Activated CD4-positive, alpha-beta T cell treated with anti-CD3 and anti-CD28 coated beads, Interleukin-2, amount 10 ng/mL, durations not matched to agents 7 days and 5 days (primary cell): ENCODE measurements at places on chromosomes 2 and 18. TPM values are rescaled to one million over a fixed set of nuclear protein-coding genes. Genes with fewer than 3 reads are reported as not detected.

GRCh38 chr2:71256421-71256820 is 29.5 kb upstream of the PAIP2B start:
- no peaks in the 10 kb centered on the region for H3K36me3 ChIP-seq
- DNase-seq = no peak
- no peak overlapping the region for H3K4me3 ChIP-seq
- peaks cover 29% of the 10 kb centered on the region for H3K27me3 ChIP-seq

GRCh38 chr2:38390947-38391346 is 13.9 kb upstream of the ATL2 start:
- peaks cover 43% of the 10 kb centered on the region for H3K4me1 ChIP-seq
- no peak overlapping the region for H3K27ac ChIP-seq
- no peak for DNase-seq
- H3K27me3 ChIP-seq = peaks cover 2% of the 10 kb centered on the region
- no peak overlapping the region for H3K4me3 ChIP-seq
- peaks cover 6% of the 10 kb centered on the region for H3K36me3 ChIP-seq

DNA sequence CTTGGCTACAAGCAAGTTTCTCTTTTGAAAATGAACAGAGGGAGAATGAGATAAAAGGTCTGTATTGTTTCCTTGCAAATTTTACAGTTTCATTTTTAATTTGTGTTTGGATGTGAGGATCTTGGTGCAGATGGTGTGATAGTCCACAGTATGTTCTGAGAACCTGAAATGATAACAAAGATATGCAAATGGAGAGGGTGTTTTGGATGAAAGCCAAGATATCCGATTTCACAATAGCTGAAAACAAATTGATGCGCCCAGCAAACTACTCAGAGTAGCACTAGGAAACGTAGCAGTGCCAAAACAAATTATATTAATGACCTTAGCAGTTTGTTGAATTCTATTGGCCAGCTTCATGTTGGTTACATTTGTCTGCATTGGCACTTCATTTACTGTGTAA is 683.5 kb downstream of the TMEM182 start:
- no peaks in the 10 kb centered on the region for H3K36me3 ChIP-seq
- DNase-seq = no peak
- H3K27ac ChIP-seq = no peak overlapping the region
- no peak overlapping the region for H3K4me3 ChIP-seq

DNA sequence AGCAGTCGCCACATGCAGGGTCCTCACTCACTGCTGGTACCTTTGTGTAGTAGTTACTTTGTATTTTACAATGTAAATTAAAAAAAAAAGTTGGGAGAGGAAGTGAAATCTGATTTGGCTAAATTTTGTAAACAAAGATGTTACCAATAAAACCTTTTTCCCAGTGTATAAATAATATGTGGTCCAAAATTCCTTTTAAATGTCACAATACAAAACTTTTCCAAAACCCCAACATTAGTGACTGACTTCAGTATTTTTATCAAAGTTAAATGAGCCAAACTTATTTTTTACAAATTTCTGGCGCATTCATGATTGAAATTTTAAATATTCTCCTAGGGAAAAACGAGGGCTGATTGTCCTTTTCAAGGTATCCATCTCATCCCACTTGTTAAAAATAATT is 239.9 kb downstream of the AGAP1 start:
- DNase-seq = no peak
- H3K27ac ChIP-seq = no peak overlapping the region
- H3K4me1 ChIP-seq = no peaks in the 10 kb centered on the region
- H3K36me3 ChIP-seq = no peaks in the 10 kb centered on the region

DNA sequence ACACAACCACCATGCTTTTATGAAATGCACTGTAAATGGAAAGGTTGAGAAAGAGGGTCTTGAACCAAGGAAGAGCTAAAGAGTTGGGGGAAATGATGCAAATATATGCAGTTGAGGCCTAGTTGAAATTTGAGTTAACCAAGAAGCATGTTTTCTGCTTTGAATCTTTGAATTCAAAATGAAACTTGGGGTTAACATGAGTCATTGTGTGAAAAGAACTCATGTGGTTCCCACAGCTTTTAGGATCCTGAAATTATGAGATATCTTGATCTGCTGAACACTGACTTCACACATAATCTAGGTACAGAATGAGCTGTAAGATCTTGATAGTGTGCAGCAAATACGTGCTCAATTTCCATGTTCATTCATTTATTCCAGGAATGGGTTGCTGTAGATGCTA is 422.9 kb upstream of the TRIB2 start:
- H3K36me3 ChIP-seq = peaks cover 41% of the 10 kb centered on the region
- H3K4me3 ChIP-seq = no peak overlapping the region
- H3K27me3 ChIP-seq = peaks cover 16% of the 10 kb centered on the region
- DNase-seq = peak; percentile 26

GRCh38 chr18:8800445-8800844 is 95.1 kb downstream of the MTCL1 start:
- H3K27ac ChIP-seq = no peak overlapping the region
- H3K36me3 ChIP-seq = no peaks in the 10 kb centered on the region
- no peak for DNase-seq

DNA sequence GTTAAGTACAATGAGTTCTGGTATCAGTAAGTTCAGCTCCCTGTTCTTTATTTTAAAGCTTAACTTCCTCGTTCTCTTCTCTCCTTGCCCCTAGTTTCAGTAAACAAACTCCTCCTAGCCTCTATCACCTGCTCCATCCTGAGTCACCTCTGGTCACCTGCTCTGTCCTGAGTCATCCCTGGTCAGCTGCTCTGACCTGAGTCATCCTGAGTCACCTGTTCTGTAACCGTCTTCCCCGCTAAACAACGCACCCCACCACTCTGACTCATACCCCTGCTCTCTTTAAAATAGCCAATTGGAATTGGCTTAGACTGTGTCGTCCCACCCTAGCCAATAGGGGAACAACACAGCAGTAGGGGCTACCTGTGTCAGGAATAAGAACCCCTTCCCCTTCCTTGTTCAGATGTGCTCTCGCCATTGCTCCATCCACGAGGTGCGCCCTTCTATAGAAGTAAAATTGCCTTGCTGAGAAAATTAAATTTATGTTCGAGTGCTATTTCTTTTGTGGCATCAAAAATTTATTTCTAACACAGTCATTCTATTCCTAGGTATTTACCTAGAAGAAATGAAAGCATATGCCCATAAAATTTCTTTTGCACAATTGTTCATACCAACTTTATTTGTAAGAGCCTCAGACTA is 24.9 kb upstream of the RMND5A start:
- H3K27me3 ChIP-seq = no peaks in the 10 kb centered on the region
- DNase-seq = no peak
- peaks cover 4% of the 10 kb centered on the region for H3K36me3 ChIP-seq

DNA sequence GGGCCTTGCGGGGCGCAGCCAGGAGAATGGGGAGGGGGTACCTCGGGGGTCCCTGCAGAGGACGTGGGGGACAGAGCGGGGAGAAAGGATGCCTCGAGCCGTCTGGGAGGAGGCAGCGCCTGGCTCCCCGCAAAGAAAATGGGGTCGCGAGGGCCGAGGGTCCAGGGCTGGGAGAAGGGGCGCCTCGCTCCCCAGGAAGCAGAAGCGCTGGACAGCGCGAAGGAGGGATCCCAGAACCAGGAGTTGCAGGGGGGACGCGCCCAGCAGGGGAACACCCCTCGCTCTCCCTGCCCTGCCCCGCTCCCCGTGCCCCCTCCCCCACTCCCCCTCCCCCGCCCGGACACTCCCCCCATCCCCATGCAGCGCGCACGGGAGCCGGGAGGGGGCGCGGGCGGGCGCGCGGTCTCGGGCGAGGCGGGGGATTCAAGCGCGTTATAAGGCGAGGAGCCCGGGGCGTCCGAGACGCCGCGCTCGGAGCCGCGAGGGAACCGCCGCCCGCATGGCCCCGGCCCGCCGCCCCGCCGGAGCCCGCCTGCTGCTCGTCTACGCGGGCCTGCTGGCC is at the start of gene ERFE:
Gene ERFE, plus strand, starts transcription at position 462 of the 562 bp plus-strand sequence. Its CDS starts 38 bp downstream, at position 500.
- no peaks in the 10 kb centered on the region for H3K36me3 ChIP-seq
- H3K27ac ChIP-seq = peak within 1 kb of the TSS; percentile 46
- H3K27me3 ChIP-seq = peaks cover 20% of the 10 kb centered on the region
- peaks cover 6% of the 10 kb centered on the region for H3K4me1 ChIP-seq
- peak; percentile 47 for DNase-seq

DNA sequence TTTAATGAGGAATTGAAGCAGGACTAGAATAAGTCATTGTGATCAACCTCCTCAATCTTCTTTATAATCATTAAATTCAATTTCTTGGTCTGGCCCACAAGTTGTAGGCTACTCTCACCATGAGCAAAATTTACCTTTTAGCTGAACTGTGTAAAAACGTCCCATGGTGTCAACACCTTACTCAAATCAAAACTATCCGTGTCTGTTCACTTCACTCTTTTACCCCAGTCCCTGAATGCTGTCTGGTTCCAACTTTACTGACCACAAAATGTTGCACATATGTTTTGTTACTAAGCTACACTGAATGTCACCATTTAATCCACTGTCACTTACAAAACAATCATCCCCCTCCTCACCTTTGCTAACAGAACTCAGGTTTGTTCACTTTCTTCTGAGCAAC is 951.6 kb upstream of the SLC39A10 start:
- H3K4me3 ChIP-seq = no peak overlapping the region
- H3K36me3 ChIP-seq = no peaks in the 10 kb centered on the region
- no peak overlapping the region for H3K27ac ChIP-seq
- no peaks in the 10 kb centered on the region for H3K4me1 ChIP-seq

GRCh38 chr2:176187200-176187898 is 1.1 kb upstream of the HOXD1 start:
- peak overlapping the region; percentile 73 for H3K4me3 ChIP-seq
- DNase-seq = no peak
- peaks cover 4% of the 10 kb centered on the region for H3K36me3 ChIP-seq
- H3K27me3 ChIP-seq = peaks cover 77% of the 10 kb centered on the region

DNA sequence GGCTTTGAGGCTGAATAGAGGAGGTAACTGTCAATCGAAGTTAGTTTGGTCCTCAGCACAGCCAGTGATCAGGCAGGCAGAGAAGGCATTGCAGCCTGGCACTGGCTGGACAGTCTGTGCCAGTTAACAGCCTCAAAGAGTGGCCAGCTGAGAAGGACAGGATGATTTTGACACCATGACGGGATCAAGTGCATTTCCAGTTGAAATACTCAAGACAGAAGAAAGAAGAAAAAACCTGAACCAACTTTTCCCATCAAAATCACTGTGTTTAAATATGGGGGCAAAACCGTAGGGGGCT is 96.7 kb upstream of the ZCCHC2 start:
- peaks cover 2% of the 10 kb centered on the region for H3K27me3 ChIP-seq
- H3K4me3 ChIP-seq = no peak overlapping the region
- peaks cover 2% of the 10 kb centered on the region for H3K36me3 ChIP-seq
- H3K4me1 ChIP-seq = peaks cover 39% of the 10 kb centered on the region
- DNase-seq = no peak

DNA sequence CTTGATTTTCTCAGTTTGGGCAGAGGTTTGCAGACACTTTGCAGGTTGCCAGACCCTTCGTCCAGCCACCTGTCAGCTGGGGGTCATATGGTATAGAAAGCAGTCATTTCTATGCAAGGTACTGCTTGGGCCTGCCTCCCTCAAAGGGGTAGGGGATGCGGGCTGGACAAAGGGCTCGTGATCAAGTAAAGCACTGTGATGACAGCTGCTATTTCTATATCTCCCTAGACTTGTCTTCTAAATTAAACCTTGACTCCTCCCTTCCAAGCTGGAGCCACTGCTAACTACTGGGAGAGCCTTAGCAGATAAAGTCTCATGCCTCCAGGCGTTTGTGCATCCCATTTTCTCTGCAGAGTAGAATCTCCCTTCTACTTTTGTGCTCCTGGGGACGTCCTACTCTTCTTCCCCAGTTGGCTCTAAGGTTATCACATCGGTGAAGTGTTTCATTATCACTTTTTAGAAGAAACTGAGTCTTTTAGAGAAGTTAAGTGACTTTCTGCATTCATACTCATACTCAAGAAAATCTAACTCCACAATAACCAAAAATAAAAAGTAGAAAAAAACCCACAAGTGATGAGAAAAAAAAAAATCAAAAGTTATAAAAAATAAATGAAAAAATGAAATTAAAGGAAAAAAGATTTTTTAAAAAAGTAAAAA is 710 bp upstream of the XRCC5 start:
- peaks cover 53% of the 10 kb centered on the region for H3K4me1 ChIP-seq
- peak overlapping the region; percentile 99 for H3K4me3 ChIP-seq
- peaks cover 41% of the 10 kb centered on the region for H3K36me3 ChIP-seq
- DNase-seq = no peak

DNA sequence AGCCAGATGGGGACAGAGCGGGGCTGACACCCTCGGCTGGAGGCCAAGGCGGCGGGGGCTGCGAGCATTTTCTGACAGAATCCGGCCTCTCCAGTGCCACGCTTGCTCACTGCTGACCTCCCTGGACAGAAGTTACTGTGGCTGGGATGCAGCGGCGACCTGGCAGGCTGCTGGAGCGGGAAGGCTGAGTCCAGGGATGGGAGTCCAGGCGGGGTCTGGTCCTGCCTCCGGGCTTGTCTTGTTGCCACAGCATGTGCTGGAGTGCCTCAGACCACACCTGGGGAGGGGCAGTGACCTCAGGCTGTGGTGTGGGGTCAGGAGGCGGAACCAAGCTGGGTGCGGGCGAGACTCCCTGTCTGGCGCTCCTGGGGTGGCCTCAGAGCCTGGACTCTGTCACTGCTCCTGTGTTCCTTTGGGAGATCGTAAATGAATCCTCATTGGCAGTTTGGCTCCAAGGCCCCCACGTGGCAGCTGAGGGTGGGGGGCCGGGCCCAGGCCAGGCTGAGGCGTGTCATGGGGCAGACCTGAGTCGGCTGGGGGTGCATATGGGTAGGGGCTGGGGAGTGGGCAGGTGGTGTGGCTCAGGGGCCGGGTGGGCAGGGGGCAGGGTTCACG is 5.5 kb downstream of the BOK start:
- no peak overlapping the region for H3K27ac ChIP-seq
- peaks cover 11% of the 10 kb centered on the region for H3K27me3 ChIP-seq
- no peak overlapping the region for H3K4me3 ChIP-seq
- no peaks in the 10 kb centered on the region for H3K36me3 ChIP-seq

- no peak overlapping the region for H3K4me3 ChIP-seq
- no peaks in the 10 kb centered on the region for H3K4me1 ChIP-seq
- H3K36me3 ChIP-seq = no peaks in the 10 kb centered on the region
- DNase-seq = no peak
- no peaks in the 10 kb centered on the region for H3K27me3 ChIP-seq
Measured at GRCh38 chr18:4405965-4406364, 49.1 kb downstream of the DLGAP1 start.

GRCh38 chr2:159933727-159934049 is 128.7 kb downstream of the PLA2R1 start:
- H3K4me3 ChIP-seq = no peak overlapping the region
- H3K4me1 ChIP-seq = no peaks in the 10 kb centered on the region
- no peak for DNase-seq
- no peaks in the 10 kb centered on the region for H3K27me3 ChIP-seq
- H3K27ac ChIP-seq = no peak overlapping the region

CD8B2 gene
- not detected for total RNA-seq

LRP1B gene
- total RNA-seq = not detected

PSMA8 gene
- total RNA-seq = 0.89 TPM

TUBA3E gene
- total RNA-seq = not detected

PDE11A gene
- total RNA-seq = not detected

UBE2F gene
- total RNA-seq = 71.4 TPM

FAM98A gene
- 30.1 TPM for total RNA-seq

SERPINB5 gene
- total RNA-seq = not detected

UNC80 gene
- not detected for total RNA-seq

PAIP2B gene
- 1.6 TPM for total RNA-seq

PARD3B gene
- total RNA-seq = 0.77 TPM
